ENCODE measurements at places on chromosomes 3 and 15. TPM values are rescaled to one million over a fixed set of nuclear protein-coding genes. Genes with fewer than 3 reads are reported as not detected.

AMIGO3 gene
- polyA plus RNA-seq: 2.6 TPM

C2CD4A gene
- 0.06 TPM for polyA plus RNA-seq

GRM2 gene
- polyA plus RNA-seq: 1.3 TPM

CAV3 gene
- 12.1 TPM for polyA plus RNA-seq

MESP2 gene
- 0.12 TPM for polyA plus RNA-seq
